CD14-positive monocyte (primary cell): ENCODE measurements at places on chromosomes 13 and 19. TPM values are rescaled to one million over a fixed set of nuclear protein-coding genes. Genes with fewer than 3 reads are reported as not detected.

DNA sequence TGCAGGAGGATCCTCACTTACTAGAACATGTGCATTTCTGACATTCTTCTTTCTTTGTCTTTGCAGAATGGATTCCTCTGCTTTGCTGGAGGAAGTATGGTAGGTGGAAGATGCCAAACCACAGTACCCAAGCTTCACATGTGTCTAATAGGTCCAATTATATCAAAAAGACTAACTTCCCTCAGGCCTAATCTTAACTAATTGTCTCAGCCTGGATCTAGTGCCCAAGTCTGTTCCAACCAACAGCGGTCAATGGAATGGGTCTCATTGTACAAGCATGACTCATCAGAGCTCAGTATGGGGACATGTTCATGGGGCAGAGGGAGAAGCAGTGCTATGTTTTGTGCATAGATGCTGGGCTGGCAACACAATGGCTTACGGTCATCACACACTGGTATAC, 81.6 kb upstream of the CSNK1A1L start:
- no peak overlapping the region for H3K27ac ChIP-seq
- H3K4me3 ChIP-seq = no peak overlapping the region
- no peak for DNase-seq
- H3K36me3 ChIP-seq = no peaks in the 10 kb centered on the region
- H3K4me1 ChIP-seq = no peaks in the 10 kb centered on the region

Gene ZNF560
- not detected in 2 replicates for polyA plus RNA-seq

Gene C19orf18
- polyA plus RNA-seq = not detected in 2 replicates

- H3K4me1 ChIP-seq = no peaks in the 10 kb centered on the region
- no peak for DNase-seq
- no peak overlapping the region for H3K4me3 ChIP-seq
- H3K27ac ChIP-seq = no peak overlapping the region
- H3K27me3 ChIP-seq = peaks cover 7% of the 10 kb centered on the region
Measured at GRCh38 chr13:97139691-97140090, 82.4 kb upstream of the MBNL2 start.
